ENCODE measurements at places on chromosomes 2 and 18.

GRCh38 chr2:205934443-205934842 lies 151.5 kb downstream of the INO80D start:
- no peak for DNase-seq

GRCh38 chr2:105621038-105621437 lies 123.7 kb upstream of the NCK2 start:
- DNase-seq, result no peak

DNA sequence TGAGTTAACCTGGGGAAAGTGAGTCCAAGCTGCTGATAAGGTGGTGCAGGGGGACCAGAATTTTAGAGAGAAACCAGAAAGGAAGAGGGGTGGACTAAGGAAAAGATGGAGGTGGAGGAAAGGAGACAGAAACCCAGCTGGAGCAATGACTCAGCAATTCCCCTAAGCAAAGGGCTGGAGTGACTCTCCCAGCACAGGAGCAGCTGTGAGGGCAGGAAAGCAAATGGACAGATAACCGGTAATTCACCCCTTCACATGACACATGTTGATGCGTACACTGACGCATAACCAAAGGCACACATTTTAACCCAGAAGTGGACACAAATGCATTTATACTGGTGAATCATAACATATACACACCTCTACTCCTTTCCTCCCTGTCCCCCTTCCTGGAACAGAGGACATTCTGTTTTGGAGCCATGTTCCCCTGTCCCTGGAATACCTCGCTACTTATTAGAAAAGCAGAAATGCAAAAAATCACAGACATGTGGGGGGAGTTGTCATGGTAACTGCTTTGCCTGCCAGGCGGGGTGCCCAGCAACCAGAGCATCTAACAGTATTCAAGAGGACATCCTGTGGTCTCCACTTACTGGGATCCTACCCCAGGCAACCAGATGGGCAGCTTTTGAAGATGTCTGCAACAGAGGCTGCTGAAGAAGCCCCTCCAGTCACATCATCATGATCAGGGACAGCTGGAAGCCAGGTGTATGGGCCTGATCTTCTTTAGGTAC lies 4.7 kb downstream of the CDK5R2 start:
- DNase-seq, result no peak

DNA sequence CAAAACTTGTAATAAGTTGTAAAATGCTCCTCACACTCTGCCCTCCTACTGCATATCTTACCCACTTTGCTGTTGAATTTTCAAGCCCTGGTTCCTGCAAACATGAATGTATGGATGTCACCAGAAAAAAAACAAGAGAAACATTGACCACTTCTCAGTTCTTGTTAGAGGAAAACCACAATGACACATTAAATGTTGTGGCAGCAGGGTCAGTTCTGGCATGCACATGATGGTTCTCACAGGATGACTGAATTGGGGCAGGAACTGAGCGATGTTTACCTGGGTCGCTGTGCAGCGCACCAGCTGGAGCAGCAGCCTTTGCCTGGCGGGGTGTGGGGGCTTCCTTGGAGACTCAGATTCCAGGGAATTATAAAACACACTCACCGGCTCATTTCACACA lies 14.0 kb upstream of the PRKCE start:
- DNase-seq, result no peak

GRCh38 chr2:39549718-39550464 lies 112.8 kb upstream of the MAP4K3 start:
- DNase-seq, result no peak

DNA sequence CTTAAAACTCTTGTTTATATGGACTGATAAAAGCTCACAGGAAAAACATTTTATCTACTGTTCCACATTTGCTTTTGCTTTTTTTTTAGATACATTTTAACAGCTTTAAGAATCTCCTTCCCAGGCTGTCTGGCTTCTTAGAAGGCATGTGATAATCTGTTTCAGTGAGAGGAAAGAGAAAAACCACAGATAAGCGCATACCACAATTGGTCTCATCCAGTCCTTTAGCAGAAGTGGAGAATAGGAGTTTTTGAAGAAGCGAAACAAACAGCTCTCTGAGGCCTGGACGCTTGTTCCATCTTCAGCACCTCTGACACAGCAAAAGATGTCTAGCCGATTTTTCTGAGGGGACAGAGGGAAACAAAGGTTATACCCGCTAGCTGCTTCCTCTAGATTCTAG lies 37.6 kb downstream of the RMC1 start:
- DNase-seq, result no peak

- no peak for DNase-seq
These were observed 76.6 kb downstream of the SMIM21 start for GRCh38 chr18:75350857-75351256.
